ENCODE measurements at places on chromosomes 13 and 19.

GRCh38 chr19:57355916-57356315, 4.8 kb downstream of the ZNF304 start:
- H3K36me3 ChIP-seq = peaks cover 89% of the 10 kb centered on the region
- H3K4me1 ChIP-seq = peaks cover 23% of the 10 kb centered on the region
- no peaks in the 10 kb centered on the region for H3K27me3 ChIP-seq
- no peak for DNase-seq
- no peak overlapping the region for H3K27ac ChIP-seq

GRCh38 chr19:6903446-6903845, 16.1 kb downstream of the ADGRE1 start:
- no peaks in the 10 kb centered on the region for H3K27me3 ChIP-seq
- no peak overlapping the region for H3K4me3 ChIP-seq
- no peaks in the 10 kb centered on the region for H3K4me1 ChIP-seq
- H3K27ac ChIP-seq = no peak overlapping the region
- H3K36me3 ChIP-seq = peaks cover 11% of the 10 kb centered on the region
- DNase-seq = no peak

DNA sequence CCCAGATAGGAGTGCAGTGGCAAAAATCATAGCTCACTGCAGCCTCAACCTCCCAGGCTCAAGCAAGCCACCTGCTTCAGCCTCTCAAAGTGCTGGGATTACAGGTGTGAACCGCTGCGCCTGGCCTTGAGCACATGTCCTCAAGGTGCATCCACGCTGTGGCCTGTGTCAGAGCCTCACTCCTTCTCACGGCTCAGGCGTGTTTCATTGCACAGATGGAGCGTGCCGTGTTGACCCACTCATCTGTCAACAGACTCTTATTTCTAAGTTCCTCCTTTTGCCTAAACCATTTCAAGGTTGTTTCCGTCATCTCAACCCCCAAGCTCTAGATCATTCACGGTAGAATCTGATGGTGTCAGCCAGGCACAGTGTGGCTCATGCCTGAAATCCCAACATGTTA, 28.2 kb downstream of the ATP8B3 start:
- H3K27me3 ChIP-seq = peaks cover 23% of the 10 kb centered on the region
- H3K4me1 ChIP-seq = no peaks in the 10 kb centered on the region
- no peak overlapping the region for H3K4me3 ChIP-seq
- H3K27ac ChIP-seq = no peak overlapping the region

DNA sequence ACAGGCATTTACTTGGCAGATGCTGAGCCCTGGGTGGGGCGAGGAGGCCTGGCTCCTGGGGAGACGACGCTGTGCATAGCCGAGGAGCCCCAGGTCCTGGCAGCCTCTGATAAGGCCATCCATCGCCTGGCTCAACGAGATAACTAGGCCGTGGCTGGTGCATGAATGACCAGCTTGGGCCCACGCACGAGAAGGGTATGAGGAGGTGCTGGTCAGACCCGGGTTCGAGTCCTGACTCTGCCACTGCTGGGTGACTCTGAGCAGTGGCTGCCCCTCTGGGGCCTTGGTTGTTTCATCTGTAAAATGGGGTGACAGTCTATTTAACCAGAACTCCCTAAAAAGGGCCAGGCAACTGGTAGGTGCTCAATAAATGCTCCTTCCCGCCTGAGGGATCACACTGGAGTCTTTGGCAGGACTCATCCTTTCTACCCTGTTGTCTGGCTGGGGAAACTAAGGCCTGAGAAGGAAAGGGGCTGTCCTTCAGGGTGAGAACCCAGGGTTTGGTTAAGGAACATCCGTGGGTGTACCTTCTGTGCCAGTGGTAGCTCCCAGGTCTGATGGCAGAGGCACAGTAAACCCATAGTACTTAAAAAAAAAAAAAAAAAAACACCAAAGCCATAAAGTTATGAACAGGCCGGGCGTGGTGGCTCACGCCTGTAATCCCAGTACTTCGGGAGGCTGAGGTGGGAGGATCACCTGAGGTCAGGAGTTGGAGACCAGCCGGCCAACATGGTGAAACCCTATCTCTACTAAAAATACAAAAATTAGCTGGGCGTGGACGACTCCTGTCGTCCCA, 8.1 kb upstream of the ARRDC2 start:
- H3K27ac ChIP-seq = peak overlapping the region; percentile 100
- peaks cover under 1% of the 10 kb centered on the region for H3K27me3 ChIP-seq
- H3K36me3 ChIP-seq = peaks cover 2% of the 10 kb centered on the region
- peak overlapping the region; percentile 87 for H3K4me3 ChIP-seq

- H3K27ac ChIP-seq = no peak overlapping the region
- no peaks in the 10 kb centered on the region for H3K27me3 ChIP-seq
- DNase-seq = no peak
Observed at GRCh38 chr13:60754211-60755090, 357.4 kb downstream of the TDRD3 start.

- DNase-seq = peak; percentile 88
- H3K36me3 ChIP-seq = peaks cover 21% of the 10 kb centered on the region
- peaks cover 44% of the 10 kb centered on the region for H3K4me1 ChIP-seq
- peak overlapping the region; percentile 89 for H3K27ac ChIP-seq
- peaks cover 4% of the 10 kb centered on the region for H3K27me3 ChIP-seq
- peak overlapping the region; percentile 84 for H3K4me3 ChIP-seq
Observed at GRCh38 chr19:17333611-17334413, 843 bp downstream of the ANO8 start.

DNA sequence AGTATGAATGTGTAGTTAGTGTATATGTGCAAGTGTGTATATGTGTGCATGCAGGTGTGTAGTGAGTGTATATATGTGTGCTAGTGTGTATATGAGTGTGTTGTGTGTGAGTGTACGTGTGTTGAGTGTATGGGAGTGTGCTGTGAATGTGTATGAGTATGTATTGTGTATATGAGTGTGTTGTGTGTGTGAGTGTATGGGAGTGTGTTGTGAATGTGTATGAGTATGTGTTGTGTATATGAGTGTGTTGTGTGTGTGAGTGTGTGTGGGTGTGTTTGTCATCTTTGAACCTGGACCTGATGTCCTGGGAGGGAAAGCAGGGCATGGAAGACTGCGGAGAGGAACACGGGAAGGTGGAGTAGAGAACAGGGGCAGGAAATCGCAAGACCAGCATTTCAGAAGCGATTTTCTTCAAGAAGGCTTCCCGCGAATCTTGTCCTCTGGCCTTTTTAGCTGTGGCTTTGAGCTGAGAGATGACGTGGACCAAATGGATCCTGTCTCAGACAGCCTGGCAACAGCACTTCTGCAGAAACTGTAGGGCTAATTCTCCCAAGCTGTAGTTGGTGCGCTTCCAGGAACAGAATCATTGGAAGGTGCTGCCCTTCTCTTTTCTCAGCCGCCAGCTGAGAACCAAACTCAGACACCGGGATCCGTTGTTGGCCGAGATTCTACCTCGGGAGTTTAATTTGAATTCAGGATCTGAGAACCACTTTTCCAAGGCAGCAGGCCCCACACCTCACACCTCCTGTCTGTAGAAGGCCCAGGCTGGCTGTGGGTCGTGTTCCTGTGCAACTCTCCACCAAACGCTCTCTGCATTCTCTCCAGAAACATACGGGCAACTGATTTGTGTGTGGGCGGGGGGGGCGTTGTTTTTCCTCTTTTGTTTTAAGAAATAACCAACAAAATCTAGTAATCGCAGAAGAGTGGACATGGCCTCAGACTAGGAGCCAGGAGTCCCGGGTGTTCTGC, 94.7 kb upstream of the RAP2A start:
- H3K27ac ChIP-seq = no peak overlapping the region
- no peak overlapping the region for H3K4me3 ChIP-seq
- H3K4me1 ChIP-seq = no peaks in the 10 kb centered on the region
- peaks cover 5% of the 10 kb centered on the region for H3K36me3 ChIP-seq

DNA sequence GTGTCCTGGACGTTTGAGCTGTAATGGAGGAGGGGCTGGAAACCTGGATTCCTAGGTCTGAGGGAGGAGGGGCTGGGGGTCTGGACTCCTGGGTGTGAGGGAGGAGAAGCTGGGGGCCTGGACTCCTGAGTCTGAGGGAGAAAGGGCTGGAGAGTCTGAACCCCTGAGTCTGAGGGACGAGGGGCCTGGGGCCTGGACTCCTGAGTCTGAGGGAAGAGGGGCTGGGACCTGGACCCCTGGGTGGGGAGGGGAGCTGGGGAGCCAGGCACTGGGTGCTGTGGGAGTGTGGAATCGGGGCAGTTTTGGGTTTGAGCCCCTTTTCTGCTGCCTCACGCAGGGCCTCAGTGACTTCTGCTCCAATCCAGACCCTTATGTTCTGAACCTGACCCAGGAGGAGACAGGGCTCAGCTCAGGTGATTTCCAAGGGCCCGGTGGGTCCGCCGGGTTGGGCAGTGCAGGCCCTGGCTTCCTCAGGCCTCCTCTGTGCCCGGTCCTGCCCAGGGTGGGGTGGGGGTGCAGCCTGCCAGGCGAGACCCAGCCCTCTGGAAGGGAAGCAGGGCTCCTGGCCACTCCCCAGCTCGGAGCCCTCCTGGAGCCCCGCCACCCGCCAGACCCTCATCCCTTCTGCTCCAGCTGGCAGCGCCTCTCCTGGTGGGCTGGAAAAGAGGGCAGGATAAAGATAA, 14.4 kb downstream of the TTYH1 start:
- peaks cover 8% of the 10 kb centered on the region for H3K4me1 ChIP-seq
- DNase-seq = no peak
- H3K4me3 ChIP-seq = no peak overlapping the region

DNA sequence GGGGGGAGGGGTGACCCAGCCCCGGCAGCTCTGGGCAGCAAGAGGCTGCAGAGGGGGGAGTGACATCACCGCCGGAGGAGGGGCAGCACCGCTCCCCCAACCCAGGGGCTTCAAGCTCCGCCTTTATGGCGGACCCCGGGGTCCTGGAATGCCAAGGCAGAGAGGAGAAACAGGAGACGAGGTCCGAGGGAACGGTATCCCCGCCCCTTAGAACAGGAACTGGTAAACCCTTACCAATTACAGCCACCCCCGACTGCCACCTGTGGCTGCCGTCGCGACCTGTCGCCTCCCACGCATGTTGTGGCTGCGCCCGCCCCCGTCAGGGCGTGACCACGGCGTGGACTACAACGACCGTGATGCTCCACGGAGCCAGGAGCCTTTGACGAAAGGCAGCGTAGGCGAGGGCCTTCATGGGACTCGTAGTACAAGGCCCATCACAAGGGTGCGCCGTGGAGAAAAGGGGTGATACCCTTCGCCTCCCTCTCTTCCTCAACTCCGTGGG, 4.1 kb upstream of the KCNC3 start:
- H3K27me3 ChIP-seq = peaks cover 26% of the 10 kb centered on the region
- peak; percentile 93 for DNase-seq

DNA sequence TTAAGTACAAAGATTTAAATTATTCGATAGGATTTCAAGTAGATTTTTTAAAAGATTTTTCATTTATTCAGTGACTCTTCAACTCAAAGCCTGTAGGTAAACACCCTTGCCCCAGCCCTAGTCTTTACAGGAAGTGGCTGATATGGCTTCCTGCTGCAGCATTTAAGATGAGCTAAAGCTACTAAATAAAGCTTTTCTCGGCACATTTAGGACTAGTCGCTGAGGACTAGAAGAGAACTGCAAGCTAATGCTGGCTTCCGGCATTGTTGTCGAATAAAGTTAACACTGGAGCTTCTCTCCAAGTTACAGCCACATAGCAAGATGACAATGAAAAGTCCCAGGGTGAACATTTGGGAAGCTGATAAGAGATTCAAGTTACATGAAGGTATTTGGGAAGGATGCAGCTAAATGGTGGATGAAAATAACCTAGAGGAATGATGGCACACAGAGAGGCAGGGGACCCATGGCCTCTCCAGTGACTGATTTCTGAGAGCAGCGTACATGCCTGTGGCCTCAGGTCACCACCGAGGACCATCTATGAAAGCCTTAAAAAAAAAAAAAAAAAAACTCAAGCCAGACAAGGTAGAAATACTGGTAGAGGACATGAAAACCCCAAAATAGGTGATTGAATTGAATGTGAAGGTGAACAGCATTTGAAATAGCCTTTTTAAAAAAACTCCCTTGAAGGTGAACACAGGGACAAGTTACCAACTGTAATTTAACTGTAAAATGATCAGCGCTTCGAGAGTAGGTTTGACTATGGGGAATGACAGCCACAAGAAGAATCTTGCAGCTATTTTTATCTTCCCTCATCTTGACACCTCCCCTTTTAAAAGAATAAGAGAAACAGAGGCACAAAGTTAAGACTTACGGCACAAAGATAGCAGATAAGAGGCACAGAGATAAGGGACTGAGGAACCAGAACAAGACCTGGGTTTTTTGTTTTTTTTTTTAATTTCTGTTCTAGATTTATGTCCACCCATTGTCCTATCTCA, 155.4 kb downstream of the DCT start:
- H3K4me1 ChIP-seq = peaks cover 57% of the 10 kb centered on the region
- DNase-seq = peak; percentile 72
- H3K27ac ChIP-seq = peak overlapping the region; percentile 98
- H3K27me3 ChIP-seq = no peaks in the 10 kb centered on the region
- peaks cover 32% of the 10 kb centered on the region for H3K36me3 ChIP-seq

GRCh38 chr19:532561-533363, 1.2 kb downstream of the CDC34 start:
- peak overlapping the region; percentile 82 for H3K4me3 ChIP-seq
- peaks cover 10% of the 10 kb centered on the region for H3K36me3 ChIP-seq
- H3K27me3 ChIP-seq = no peaks in the 10 kb centered on the region
- H3K27ac ChIP-seq = peak overlapping the region; percentile 81
- H3K4me1 ChIP-seq = peaks cover 22% of the 10 kb centered on the region
- peak; percentile 63 for DNase-seq

- DNase-seq = no peak
- H3K4me3 ChIP-seq = no peak overlapping the region
- no peaks in the 10 kb centered on the region for H3K27me3 ChIP-seq
- H3K27ac ChIP-seq = no peak overlapping the region
Observed at GRCh38 chr13:31367410-31367809, 167.6 kb downstream of the B3GLCT start.

GRCh38 chr19:42121036-42121621, 11.1 kb downstream of the POU2F2 start:
- no peaks in the 10 kb centered on the region for H3K27me3 ChIP-seq
- H3K27ac ChIP-seq = peak overlapping the region; percentile 92
- no peak for DNase-seq

GRCh38 chr19:1236576-1236975, 1.2 kb downstream of the CBARP start:
- H3K36me3 ChIP-seq = no peaks in the 10 kb centered on the region
- no peak overlapping the region for H3K27ac ChIP-seq
- no peak for DNase-seq
- H3K4me3 ChIP-seq = no peak overlapping the region
- H3K27me3 ChIP-seq = peaks cover 17% of the 10 kb centered on the region

- no peak for DNase-seq
- no peak overlapping the region for H3K4me3 ChIP-seq
- H3K4me1 ChIP-seq = no peaks in the 10 kb centered on the region
- no peaks in the 10 kb centered on the region for H3K36me3 ChIP-seq
Observed at GRCh38 chr13:47117268-47117667, 220.4 kb upstream of the HTR2A start.

DNA sequence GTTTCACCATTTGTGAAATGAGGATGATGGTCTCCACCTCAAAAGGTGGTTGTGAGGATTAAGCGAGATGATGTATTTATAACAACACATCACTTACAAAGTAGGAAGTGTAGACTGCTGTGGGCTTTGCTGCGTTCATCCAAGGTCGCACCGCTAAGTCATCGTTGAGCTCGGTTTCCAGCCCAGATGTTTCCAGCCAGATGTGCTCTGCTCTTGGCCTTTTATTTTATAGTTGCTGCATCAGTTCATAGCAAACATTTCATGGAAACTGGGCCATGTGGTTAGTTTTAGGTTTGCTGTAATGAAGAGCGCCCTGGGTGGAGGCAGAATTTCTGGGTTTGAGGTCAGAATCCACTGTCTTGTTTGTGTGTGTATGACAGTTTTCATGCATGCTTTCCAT, 76.5 kb upstream of the RNF113B start:
- H3K36me3 ChIP-seq = no peaks in the 10 kb centered on the region
- H3K27me3 ChIP-seq = no peaks in the 10 kb centered on the region
- no peaks in the 10 kb centered on the region for H3K4me1 ChIP-seq
- DNase-seq = no peak
- H3K27ac ChIP-seq = no peak overlapping the region
- no peak overlapping the region for H3K4me3 ChIP-seq

All from activated CD8-positive, alpha-beta T cell treated with anti-CD3 and anti-CD28 coated beads, Interleukin-2, amount 10 ng/mL, durations not matched to agents 7 days and 5 days (primary cell).